NCI-H187 (cell line): ENCODE measurements at places on chromosomes 5 and 9.

- no peak for DNase-seq
Measured at GRCh38 chr9:91810286-91810905, 139.6 kb downstream of the ROR2 start.

GRCh38 chr9:80946496-80947170, 742.7 kb downstream of the TLE1 start:
- DNase-seq = no peak

DNA sequence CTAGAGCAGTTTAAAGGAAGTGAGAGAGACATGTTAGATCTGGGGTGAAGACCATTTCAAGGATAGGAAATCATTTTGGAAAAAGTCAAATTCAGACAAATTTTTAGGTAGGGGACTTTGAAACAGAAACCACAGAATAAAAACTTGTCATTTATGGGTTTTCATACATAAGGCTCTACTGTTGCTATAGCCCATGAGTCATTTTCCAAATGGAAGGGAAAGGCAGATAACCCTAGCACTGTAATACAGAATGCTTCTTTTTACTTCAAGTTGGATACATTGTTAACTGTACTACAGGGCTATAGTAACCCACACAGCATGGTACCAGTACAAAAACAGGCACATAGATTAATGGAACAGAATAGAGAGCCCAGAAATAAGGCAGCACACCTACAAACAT, 455.4 kb downstream of the EBF1 start:
- DNase-seq = no peak

DNA sequence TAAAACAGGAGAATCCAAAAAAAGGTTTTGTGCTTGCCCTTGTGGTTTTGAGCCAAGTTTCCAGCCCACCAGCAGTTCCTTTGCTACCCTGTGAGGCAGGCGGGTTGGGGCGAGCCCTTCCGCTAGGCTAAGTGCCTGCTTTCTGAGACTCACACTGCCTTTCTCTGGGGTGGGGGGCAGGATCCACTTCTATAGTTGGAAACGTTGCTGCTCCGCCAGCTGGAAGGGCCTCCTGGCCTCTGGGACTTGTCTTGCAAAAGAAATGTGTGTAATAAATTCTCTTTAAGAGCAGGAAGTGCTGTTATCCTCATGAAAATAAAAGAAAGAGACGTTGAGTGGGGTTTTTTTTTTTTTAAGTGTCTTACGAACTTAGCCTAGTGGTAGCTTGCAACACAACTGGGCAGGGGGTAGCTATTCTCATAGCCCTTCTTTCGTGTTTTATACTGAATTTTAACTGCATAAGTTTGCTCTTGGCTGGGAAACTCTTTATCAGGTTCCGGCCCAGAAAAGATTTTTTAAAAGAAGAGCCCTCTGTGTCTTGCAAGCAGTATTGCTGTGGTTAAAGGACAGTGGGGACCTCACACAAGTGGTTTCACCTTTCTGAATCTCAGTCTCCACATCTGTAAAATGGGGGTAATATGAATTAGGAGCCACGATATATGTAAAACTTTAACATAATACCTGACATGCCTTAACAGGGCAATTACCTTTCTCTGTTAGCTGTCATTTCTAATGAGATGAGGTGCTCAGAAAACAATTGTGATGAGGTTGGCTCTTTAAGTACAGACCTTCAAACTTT, 19.8 kb downstream of the JADE2 start:
- DNase-seq = no peak

DNA sequence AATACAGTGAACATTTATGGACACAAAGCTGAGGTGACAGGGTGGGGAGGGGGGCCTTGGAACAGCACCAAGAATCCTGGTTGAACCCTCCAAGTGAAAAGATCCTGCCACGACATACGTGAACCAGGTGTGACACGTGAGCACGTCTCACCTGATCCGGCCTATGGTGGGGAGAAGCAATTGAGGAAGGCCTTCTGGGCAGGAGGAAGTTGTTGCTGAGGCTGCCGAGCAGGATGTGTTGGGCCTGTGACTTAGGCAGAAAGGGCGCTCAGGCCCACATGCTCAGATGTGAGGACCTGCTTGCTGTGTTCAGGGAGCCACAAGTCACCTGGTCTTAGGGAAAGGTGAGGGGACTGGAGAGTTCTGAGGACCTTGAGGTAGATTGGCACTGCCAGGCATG, 2.5 kb upstream of the MAPK9 start:
- DNase-seq = no peak

DNA sequence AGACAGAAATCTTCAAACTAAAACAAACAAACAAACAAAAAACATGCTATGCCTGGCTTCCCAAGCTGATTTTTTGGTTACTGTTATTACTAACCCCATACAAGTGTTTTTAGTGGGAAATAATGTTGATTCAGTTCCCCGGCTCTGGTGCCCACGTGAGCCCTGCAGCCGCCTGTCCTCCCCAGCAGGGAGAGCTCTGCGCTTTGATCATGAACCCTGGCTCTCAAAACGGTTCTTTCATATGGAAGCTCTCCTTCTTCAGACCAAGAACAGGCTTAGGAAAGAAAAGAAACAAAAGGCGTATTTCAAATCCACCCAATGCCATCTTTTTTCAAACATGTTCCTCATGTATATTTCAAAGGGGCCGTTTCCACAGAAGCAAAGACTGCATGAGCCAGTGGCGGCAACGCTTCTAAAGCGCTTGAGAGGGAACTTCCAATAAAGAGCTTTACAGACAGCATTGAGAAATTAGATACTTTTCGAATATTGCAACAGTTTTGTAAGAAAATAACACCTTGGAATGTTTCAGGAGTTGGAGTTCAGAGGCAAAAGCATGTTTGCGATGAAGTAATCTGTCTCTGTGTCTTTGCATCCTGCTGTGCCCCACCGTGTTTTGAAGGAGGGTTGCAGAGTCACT, 74.8 kb downstream of the ICE1 start:
- peak; percentile 11 for DNase-seq

DNA sequence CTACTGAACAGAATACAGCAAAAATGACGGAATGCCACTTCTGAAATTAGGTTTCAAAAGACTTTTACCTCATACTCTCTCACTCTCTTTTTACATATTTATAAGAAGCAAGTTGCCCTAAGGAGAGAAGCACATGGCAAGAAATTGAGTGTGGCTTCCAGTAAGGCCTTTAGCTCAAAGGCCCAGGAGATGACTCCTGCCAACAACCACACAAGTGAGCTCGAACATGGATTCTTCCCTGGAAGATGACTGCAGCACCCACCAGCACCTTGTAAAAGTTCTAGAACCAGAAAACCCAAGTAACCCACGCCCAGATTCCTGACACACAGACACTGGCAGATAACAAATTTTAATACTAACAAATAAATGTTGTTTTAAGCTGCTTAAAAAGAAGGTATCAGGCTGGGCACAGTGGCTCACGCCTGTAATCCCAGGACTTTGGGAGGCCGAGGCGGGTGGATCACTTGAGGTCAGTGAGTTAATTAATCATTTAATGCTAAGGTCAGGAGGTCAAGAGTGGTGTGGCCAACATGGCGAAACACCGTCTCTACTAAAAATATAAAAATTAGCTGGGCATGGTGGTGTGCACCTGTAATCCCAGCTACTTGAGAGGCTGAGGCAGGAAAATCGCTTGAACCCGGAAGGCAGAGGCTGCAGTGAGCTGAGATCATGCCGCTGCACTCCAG, 17.0 kb downstream of the PTBP3 start:
- no peak for DNase-seq

GRCh38 chr5:10366310-10367272, 13.1 kb downstream of the MARCHF6 start:
- DNase-seq = no peak

DNA sequence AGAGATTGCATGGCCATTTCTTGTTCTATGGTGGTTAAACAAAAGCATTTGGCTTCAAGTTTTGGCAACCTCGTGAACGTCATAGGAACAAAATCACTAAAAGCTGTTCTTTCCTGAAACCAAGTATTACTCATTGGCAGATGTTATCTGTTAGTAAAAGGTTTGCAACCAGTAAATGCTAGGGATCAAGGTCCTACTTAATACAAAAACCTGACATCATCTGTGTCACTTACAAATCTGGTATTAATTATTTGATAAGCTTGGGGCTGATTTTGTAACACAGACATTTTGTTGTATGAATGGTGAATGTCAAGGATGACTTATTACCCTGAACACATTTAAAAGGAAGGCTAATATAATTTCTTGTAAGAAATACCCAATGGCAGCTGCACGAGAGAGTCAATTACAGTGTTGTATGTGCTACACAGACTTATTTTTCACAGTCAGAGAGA, 486.4 kb upstream of the ZNF608 start:
- DNase-seq = no peak

DNA sequence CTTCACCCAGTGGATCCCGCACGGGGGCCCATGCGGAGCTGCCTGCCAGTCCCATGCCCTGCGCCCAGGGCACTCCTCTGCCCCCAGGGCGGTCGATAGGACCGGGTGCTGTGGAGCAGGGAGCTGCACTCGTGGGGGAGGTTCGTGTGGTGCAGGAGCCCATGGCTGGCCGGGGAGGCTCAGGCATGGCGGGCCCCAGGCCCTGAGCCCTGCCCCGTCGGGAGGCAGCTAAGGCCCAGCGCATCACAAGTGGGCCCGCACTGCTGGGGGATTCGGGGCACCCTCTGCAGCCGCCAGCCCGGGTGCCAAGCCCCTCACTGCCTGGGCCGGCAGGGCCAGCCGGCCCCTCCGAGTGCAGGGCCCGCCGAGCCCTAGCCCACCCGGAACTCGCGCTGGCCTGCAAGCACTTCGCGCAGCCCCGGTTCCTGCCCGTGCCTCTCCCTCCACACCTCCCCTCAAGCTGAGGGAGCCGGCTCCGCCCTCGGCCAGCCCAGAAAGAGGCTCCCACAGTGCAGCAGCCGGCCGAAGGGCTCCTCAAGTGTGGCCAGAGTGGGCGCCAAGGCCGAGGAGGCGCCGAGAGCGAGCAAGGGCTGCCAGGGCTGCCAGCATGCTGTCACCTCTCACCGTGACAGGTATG, 221.1 kb upstream of the RORB start:
- DNase-seq = no peak

DNA sequence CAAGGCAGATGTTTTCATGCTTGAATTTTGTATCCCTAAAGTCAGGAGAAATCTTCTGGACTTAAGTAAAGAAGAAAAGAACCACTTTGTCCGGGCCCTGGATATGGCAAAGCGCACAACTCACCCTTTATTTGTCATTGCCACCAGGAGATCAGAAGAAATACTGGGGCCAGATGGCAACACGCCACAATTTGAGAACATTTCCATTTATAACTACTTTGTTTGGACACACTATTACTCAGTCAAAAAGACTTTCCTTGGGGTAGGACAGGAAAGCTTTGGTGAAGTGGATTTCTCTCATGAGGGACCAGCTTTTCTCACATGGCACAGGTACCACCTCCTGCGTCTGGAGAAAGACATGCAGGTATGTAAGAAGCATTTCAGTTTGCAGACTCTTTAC, 2.3 kb downstream of the TYRP1 start:
- DNase-seq = no peak

DNA sequence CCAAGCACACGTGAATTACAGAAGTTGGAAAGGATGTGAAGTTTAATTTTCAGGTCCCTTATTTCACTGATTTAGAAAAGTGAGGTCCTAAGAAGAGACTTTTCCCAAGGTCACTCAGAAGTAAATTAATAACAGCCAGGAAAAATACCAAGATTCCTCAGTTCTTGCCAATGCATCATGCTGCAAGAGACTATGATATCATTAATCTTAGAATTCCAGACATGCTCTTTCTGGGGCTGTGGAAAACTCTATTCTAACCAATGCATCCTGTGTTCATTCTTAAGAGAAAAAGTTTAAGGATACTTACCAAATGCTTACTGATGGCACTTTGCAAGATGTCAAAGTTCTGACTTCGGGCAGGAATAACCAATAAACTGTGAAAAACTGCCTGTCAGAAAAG, 42.8 kb downstream of the TEX10 start:
- no peak for DNase-seq

GRCh38 chr5:154273963-154274827, 83.7 kb downstream of the GALNT10 start:
- DNase-seq = no peak

DNA sequence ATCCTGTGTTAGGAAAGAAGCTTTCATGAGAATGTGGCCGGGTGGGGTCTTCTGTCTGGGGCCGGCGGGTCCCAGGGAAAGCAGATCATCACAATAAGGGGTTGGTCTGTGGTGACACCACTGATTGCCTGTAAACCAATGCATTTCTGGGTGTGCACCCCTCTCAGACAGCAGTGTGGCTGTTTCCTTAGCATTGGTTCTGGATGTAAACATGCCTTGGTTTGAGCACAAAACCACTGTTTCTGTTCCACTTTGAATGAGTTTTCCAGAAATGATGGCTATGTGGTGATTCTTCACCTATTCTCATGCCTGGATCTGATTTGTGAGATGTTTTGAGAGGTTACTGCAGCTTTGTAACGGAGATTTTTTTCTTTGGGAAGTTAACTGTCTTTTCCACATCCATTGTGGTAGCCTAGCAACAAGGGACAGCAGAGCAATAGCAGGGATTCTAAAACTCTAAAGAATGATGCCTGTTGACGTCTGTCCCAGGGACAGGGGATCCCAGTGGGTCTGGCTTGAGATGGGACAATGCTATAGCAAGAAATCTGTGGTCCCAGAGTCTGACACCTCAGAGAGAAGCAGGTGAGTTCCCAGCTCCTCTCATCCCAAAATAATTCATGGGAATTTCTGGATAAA, at the start of gene CCDC192:
TSS of gene CCDC192 (plus strand) at position 466 of the 636 bp plus-strand sequence. CDS start at position 521, 55 bp downstream.
- no peak for DNase-seq

DNA sequence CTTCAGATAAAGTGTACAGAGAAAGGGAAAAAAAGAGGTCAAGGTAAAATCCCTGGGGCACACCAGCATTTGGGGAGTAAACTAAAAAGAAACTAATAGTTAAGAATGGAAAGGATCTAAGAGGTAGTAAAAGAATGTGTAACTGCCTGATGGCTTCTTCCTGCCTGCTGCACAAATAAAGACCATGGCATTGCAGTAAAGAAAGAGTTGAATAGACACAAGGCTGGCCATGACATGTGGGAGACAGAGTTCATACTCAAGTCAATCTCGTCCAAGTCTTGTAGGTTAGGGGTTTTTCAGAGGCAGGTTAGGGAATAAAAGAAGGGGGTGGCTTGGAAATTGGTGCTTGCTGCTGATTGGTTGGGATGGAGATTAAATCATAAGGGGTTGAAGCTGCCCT, 57.6 kb downstream of the DNAJC21 start:
- DNase-seq = no peak

GRCh38 chr5:135048930-135049329, 14.9 kb upstream of the PITX1 start:
- no peak for DNase-seq

DNA sequence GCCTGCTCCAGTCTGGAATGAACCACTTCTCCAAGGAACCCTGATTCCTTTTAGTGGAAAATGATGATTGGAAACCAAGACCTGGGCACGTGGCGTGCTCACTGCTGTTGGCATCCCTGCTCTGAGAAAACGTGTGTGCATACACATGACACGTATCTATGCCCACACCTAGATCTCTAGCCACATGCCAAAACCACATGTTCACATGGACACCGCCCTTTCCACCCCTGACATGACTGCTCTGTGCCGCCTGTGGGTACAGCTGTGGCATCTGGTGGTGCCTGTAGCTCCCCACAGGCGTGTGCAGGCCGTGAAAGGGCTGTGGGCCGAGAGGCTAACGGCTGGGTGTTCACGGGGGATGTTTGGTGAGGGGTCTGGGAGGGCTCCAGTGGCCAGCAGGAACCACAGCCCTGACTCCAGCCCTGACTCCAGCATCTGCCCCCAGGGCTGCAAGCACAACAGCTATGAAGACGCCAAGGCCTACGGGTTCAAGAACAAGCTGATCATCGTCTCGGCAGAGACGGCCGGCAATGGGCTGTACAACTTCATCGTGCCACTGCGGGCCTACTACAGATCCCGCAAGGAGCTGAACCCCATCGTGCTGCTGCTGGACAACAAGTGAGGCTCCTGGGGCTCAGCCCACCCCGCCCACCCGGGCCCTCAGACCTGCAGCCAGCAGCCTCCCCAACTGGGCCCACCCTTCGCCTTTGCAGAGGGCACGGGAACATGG, 75.1 kb downstream of the KCNT1 start:
- no peak for DNase-seq
